Endothelial cell (in vitro differentiated cells): ENCODE measurements at places on chromosomes 2 and 18. TPM values are rescaled to one million over a fixed set of nuclear protein-coding genes. Genes with fewer than 3 reads are reported as not detected.

Gene IL36RN
- not detected for total RNA-seq

DNA sequence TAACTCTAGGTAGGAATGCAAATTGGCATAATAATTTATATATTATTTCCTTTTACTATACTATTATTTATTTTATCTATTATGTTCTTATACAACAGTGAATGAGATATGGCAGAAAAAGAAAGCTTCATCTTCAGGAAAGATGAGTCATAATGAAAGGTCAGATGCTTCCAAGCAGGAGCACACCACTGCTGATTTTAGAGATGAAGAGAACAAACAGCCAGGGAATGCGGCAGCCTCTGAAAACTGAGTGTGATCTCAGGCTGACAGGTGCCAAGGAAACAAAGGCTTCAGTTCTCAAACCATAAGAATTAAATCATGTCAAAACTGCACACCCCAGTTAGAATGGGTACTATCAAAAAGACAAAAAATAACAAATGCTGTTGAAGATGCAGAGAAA lies 149.0 kb downstream of the CCDC178 start:
- no peak overlapping the region for H3K27ac ChIP-seq
- H3K4me1 ChIP-seq = peaks cover 4% of the 10 kb centered on the region
- no peak for DNase-seq
- no peaks in the 10 kb centered on the region for H3K27me3 ChIP-seq

GRCh38 chr2:74532222-74532621 lies 2.5 kb downstream of the HTRA2 start:
- peak overlapping the region; percentile 2 for H3K27ac ChIP-seq
- peaks cover 12% of the 10 kb centered on the region for H3K27me3 ChIP-seq
- H3K4me1 ChIP-seq = peaks cover 18% of the 10 kb centered on the region
- H3K4me3 ChIP-seq = no peak overlapping the region
- DNase-seq = no peak
- peaks cover 28% of the 10 kb centered on the region for H3K36me3 ChIP-seq

- H3K27me3 ChIP-seq = peaks cover 3% of the 10 kb centered on the region
- H3K4me3 ChIP-seq = no peak overlapping the region
- no peak overlapping the region for H3K27ac ChIP-seq
- peaks cover 2% of the 10 kb centered on the region for H3K4me1 ChIP-seq
These were observed 69.3 kb downstream of the LBH start for GRCh38 chr2:30300456-30301221.

Gene RAB10
- 130 TPM for total RNA-seq

GRCh38 chr2:132404056-132404455 lies 12.5 kb upstream of the GPR39 start:
- no peaks in the 10 kb centered on the region for H3K4me1 ChIP-seq
- no peak overlapping the region for H3K4me3 ChIP-seq
- no peaks in the 10 kb centered on the region for H3K36me3 ChIP-seq

- H3K36me3 ChIP-seq = no peaks in the 10 kb centered on the region
- no peak overlapping the region for H3K4me3 ChIP-seq
- H3K4me1 ChIP-seq = peaks cover 4% of the 10 kb centered on the region
- H3K27ac ChIP-seq = no peak overlapping the region
- no peak for DNase-seq
These were observed 750.5 kb downstream of the CPS1 start for GRCh38 chr2:211306929-211307328.

Gene MRPL19
- total RNA-seq = 40.1 TPM

GRCh38 chr2:208698114-208698513 lies 291.5 kb downstream of the PTH2R start:
- no peak overlapping the region for H3K27ac ChIP-seq
- no peak overlapping the region for H3K4me3 ChIP-seq
- H3K36me3 ChIP-seq = no peaks in the 10 kb centered on the region
- H3K27me3 ChIP-seq = peaks cover 1% of the 10 kb centered on the region

Gene UGT1A3
- total RNA-seq = not detected

- H3K27me3 ChIP-seq = no peaks in the 10 kb centered on the region
- H3K27ac ChIP-seq = no peak overlapping the region
- no peaks in the 10 kb centered on the region for H3K36me3 ChIP-seq
- peaks cover 2% of the 10 kb centered on the region for H3K4me1 ChIP-seq
- DNase-seq = no peak
These were observed 77.8 kb upstream of the DTNA start for GRCh38 chr18:34632321-34632720.

Gene TMEM178A
- 4.8 TPM for total RNA-seq

DNA sequence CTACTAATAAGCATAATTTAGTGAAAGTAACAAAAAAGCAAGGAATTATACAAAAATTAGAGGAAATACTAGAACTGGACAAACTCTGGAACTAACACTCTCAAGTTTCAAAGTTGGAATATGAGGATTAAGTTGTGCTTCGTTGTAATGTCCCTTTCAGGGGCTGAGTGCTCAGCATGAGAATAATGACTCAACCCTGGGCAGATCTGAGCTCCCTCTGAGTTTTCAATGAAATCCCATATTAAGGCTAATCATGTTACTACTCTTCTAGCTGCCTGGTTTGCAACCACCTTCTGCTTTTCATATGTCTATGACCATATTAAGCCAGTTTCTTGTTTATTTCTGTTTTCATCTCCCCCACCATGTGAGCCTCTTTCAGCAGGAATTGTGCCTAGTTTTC lies 274.9 kb upstream of the LRRTM4 start:
- no peak overlapping the region for H3K27ac ChIP-seq
- no peak overlapping the region for H3K4me3 ChIP-seq
- no peaks in the 10 kb centered on the region for H3K4me1 ChIP-seq
- no peak for DNase-seq

GRCh38 chr18:11859903-11860407 lies 8.7 kb downstream of the CHMP1B start:
- no peak overlapping the region for H3K27ac ChIP-seq
- H3K4me3 ChIP-seq = peak overlapping the region; percentile 76
- no peak for DNase-seq
- peaks cover 29% of the 10 kb centered on the region for H3K4me1 ChIP-seq
- H3K36me3 ChIP-seq = peaks cover 11% of the 10 kb centered on the region
- H3K27me3 ChIP-seq = peaks cover 2% of the 10 kb centered on the region

Gene XIRP2
- 5.5 TPM for total RNA-seq

- DNase-seq = no peak
- no peaks in the 10 kb centered on the region for H3K36me3 ChIP-seq
- no peak overlapping the region for H3K27ac ChIP-seq
- no peaks in the 10 kb centered on the region for H3K4me1 ChIP-seq
- peaks cover 5% of the 10 kb centered on the region for H3K27me3 ChIP-seq
These were observed 310.3 kb upstream of the HS6ST1 start for GRCh38 chr2:128628996-128629395.

GRCh38 chr2:219629976-219630695 lies 2.7 kb downstream of the SLC4A3 start:
- H3K27me3 ChIP-seq = peaks cover 16% of the 10 kb centered on the region
- no peak for DNase-seq
- H3K27ac ChIP-seq = no peak overlapping the region
- H3K4me1 ChIP-seq = no peaks in the 10 kb centered on the region

Gene TTC27
- total RNA-seq = 12.7 TPM

Gene C2orf78
- total RNA-seq = not detected

DNA sequence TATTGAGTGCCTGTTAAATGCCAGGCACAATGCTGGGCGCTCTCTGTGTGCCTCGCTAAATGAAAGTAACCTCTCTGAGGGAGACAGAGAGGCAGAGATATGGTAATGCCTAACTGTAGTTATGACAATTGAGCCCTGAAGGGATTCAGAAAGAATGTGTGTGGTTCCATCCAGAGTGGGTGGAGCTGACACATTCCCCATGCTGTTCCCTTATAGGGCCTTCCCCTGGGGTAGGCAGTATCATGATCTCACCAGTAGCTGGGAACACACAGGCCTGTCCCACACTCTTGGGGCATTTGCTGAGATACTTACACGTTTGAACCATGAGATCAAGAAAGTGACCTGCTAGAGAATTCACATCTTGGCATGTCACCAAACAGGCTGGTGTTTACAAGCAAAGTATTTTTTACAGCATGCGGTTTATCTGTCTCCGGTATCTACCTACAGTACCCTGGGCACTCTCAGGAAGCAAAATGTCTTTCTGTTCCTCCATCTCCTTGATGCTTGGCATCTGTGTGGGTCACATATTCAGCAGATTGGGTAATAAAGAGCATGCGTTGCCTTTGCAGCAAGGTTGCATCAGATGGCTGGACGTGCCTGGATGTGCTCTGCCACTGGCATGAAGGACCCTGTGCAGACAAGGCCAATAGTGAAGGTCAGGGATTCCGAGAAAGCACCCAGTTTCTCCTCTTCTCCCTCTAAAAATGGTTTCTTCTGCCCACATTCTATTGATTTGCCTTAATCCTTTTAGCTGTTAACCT lies 9.4 kb downstream of the CTIF start:
- H3K36me3 ChIP-seq = peaks cover 8% of the 10 kb centered on the region
- peak overlapping the region; percentile 89 for H3K27ac ChIP-seq

DNA sequence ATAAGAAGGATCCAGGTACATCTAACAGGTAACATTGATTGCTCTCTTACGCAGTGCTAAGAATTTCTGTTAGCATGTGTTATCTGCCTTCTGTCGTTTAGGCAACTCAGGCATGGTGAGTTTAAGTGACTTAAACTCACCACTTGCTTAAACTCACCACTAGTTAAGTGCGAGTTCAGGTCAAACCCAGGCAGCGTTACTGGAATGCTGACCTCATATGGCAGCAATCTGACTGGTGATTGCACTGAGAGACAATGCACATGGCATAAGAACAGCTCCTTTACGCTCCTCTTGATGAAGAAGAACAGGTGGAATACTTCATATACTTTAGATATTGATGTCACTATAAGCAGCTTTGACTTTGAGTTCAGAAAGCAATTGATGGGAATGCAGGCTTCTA lies 954.1 kb downstream of the SOCS6 start:
- no peak overlapping the region for H3K4me3 ChIP-seq
- no peaks in the 10 kb centered on the region for H3K36me3 ChIP-seq
- no peaks in the 10 kb centered on the region for H3K27me3 ChIP-seq
- DNase-seq = no peak
- H3K4me1 ChIP-seq = no peaks in the 10 kb centered on the region
- H3K27ac ChIP-seq = no peak overlapping the region

GRCh38 chr2:45935791-45936622 lies 284.5 kb downstream of the PRKCE start:
- peak; percentile 75 for DNase-seq
- peaks cover 1% of the 10 kb centered on the region for H3K27me3 ChIP-seq
- no peaks in the 10 kb centered on the region for H3K4me1 ChIP-seq

Gene DSC3
- total RNA-seq = 0.87 TPM

GRCh38 chr2:113192459-113193100 lies 18.8 kb downstream of the PSD4 start:
- H3K27ac ChIP-seq = no peak overlapping the region
- no peak for DNase-seq
- no peaks in the 10 kb centered on the region for H3K4me1 ChIP-seq
- peaks cover 4% of the 10 kb centered on the region for H3K36me3 ChIP-seq
- peaks cover 11% of the 10 kb centered on the region for H3K27me3 ChIP-seq

GRCh38 chr18:22185771-22186386 lies 16.5 kb downstream of the GATA6 start:
- H3K4me1 ChIP-seq = peaks cover 24% of the 10 kb centered on the region
- H3K4me3 ChIP-seq = peak overlapping the region; percentile 56
- peaks cover 2% of the 10 kb centered on the region for H3K27me3 ChIP-seq
- no peak overlapping the region for H3K27ac ChIP-seq
- DNase-seq = no peak

DNA sequence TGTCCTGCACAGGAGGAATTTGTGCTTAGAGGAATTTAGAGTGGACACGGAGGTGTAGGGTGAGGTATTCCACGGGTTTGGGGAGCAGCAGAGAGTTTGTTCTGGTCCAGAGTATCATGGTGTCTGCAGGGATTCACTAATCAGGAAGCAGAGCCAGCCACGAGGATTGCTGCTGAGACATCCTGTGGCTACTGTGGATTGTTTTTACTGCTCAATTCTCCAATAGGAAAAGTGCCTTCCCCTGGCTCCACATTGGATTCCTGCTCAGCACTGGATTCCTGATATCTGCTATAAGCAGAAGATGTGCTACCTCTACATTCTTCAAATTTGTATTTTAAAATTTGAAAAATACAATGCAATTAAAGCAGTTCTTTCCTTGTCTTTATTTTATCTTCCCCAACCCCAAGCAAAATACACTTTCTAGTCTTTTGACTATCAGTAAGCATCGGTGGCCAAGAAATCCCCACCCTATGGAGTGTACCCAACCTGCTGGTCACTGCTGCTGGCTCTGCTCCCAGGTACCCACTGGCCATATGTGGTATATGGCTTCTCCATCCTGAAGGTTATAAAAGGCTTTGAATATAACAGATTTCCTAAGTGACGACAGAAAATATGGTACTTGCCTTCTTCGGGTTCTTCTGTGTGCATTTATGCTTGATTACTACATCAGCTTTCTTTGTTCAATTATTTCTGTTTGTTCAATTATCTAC lies 1403.0 kb upstream of the NXPH2 start:
- no peaks in the 10 kb centered on the region for H3K36me3 ChIP-seq
- no peak for DNase-seq
- no peak overlapping the region for H3K27ac ChIP-seq
- H3K4me3 ChIP-seq = no peak overlapping the region

Gene FKBP1B
- total RNA-seq = 31.1 TPM

Gene ARHGAP28
- total RNA-seq = 350 TPM

DNA sequence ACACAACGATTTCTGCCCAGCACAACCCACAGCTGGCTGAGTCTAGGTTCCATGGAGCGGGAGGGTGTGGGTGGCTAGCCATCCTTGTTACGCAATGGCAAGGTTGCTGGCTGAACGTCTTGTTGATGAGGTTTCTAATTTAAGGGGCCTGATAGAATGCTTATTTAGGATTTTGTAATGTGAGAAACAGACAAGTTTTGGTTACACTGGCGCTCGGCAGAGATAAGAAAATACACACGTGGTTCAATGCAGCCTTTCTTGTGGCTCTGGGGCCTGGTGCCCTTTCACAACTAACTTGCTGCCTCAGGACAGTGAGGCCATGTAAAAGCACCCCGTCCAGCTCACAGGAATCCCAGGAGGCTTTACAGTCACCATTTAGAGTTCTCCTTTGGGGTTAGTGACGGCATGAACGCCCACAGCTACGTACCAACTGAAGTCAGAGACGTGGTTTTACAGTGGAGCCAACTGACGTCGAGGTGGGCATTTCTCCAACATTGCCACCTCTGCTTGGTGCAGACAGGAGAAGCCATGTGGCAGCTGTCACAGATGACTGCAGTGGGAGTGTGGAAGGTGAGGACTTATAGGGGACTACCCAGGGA lies 29.7 kb upstream of the PIEZO2 start:
- peaks cover 3% of the 10 kb centered on the region for H3K27me3 ChIP-seq
- H3K4me1 ChIP-seq = no peaks in the 10 kb centered on the region
- no peak overlapping the region for H3K4me3 ChIP-seq

Gene TSPYL6
- total RNA-seq = not detected

GRCh38 chr2:234165421-234165820 lies 114.9 kb downstream of the SPP2 start:
- H3K36me3 ChIP-seq = no peaks in the 10 kb centered on the region
- H3K27me3 ChIP-seq = no peaks in the 10 kb centered on the region
- H3K27ac ChIP-seq = no peak overlapping the region
- H3K4me1 ChIP-seq = no peaks in the 10 kb centered on the region
- no peak overlapping the region for H3K4me3 ChIP-seq

DNA sequence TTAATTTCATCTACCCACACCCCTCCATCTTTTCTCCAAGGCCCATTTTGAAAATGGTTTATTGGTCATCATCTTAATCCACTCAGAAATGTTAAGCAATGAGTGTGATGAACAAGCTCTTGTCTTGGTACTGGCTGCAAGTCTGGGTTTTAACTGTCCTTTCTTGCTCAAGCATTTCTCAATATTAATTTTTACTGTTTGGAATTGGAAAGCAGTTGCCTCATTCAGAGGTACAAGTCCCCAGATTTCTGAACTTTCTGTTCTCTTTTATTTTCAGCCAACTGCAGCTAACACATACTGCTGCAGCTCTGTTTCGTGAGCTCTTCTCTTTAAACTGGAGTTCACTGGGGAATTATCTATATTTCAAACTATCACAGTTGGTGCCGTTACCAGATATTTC lies 99.4 kb upstream of the TEX51 start:
- H3K36me3 ChIP-seq = no peaks in the 10 kb centered on the region
- peaks cover 7% of the 10 kb centered on the region for H3K27me3 ChIP-seq
- H3K4me1 ChIP-seq = peaks cover 4% of the 10 kb centered on the region
- no peak overlapping the region for H3K4me3 ChIP-seq
